NCI-H187 treated with DMSO at 0.1 percent for 48 hours (cell line): ENCODE measurements at places on chromosomes 13 and 19.

- DNase-seq, result no peak
Measured at GRCh38 chr19:33977756-33978685, 181.4 kb downstream of the KCTD15 start.

DNA sequence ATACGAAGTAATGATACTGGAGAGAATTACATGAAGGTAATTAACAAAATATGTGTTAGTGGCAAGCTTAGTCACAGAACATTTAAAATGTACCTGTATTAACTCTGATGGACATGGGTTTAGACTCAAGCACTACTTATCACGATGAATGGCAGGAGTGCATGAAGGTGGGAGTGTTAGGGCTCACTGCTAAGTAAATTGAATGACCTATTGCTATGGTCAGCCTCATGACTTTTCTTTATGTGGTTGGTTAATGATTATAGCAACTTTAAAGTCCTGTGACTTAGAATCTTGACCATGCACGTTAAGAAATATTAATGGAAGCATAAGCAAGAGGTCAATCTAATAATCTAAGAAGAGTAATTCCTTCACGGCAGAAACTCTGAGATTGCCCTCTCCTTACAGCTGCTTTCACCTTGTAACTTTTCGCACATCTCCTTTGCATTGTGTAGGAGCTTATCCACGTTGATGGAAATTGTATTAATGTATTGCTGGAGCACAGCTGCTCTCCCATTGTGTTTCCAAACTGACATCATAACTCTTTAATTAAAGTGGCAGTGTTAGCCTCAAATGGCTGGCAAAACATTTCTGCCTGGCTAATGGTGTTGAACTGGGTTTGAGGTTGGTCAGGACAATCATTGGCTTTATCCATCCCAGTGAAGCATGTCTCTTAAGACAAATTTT is 114.5 kb downstream of the RXFP2 start:
- DNase-seq, result no peak

- no peak for DNase-seq
Measured at GRCh38 chr13:86974995-86975328, 696.2 kb upstream of the SLITRK5 start.

GRCh38 chr19:50258918-50259372 is 55.5 kb downstream of the MYH14 start:
- DNase-seq, result no peak

DNA sequence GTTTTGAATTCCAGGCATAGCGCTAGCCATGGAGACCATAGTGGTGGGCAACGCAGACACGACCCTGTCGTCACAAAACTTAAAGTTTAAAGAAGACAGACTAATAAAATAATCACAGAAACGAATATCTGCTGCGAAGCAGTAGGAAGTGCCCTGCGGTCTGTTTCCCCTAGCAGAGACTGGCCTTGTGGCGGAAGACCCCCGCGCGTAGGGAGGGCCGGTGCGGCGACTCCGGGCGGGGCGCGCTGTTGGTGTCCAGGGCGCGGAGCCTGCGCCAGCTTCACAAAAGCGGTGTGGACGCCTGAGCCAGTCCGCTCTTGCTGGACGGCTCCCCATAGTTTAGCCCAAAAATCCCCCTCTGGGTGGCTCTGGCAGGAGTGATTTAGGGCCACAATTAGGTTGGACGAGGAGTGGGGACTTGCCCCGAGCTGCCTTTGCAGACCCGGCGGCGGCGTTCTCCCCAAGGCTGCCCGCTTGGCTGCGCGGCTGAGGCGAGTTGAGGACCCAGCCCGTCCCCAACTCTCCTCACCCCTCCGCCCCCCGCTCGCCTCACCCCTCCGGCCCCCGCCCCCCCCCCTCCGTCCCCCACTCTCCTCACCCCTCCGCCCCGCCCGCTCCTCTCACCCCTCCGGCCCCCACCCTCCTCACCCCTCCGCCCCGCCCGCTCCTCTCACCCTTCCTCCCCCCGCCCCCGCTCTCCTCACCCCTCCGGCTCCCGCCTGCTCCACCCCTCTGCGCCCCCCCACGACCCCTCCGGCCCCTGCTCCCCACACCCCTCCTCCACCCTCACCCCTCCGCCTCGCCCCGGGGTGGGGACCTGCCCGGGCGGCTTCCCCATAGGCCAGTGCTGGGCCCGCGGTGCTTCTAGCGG is 14.2 kb upstream of the LATS2 start:
- DNase-seq, result no peak

GRCh38 chr13:28268800-28269223 is 130.5 kb downstream of the PAN3 start:
- DNase-seq, result no peak

DNA sequence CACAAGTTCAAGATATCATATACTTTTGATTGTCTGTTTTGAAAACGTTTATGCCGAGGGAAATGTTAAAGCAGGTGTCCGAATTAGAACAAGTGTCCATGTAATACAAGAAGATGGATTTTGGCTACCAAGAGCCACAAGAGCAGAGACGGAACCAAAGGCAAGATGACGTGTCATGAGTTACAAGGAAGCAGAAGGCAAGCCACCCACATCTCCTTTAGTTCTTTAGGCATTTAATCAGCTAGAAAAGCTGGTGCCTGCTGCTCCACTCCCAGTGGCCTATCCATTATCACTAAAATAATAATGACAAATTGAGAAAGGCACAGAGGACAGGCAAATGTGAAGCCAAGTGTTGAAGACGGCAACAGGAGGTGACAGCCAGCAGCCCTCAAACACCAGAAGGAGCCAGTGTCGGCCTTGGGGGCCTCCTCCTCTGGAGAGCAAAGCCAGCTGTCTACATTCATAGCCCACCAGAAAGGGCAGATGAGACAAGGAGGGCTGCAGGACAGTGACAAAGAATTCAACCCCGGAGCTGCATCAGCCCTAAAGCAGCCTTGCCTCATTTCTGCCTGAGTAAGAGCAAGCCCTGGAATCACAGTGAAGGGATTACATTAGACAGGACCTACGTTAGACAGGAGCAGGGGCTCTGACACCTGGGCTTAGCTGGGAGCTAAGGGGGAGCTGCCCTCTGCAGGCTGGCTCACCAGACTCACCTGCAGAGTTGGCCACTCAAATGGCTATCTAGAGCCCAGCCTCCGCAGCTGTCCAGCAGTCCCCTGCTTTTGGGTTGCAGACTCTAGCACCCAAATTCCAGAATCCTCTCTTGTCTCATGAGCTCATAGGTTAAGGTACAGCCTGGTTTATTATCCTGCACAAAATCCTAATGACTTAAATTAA is 569.9 kb downstream of the UQCRFS1 start:
- no peak for DNase-seq

DNA sequence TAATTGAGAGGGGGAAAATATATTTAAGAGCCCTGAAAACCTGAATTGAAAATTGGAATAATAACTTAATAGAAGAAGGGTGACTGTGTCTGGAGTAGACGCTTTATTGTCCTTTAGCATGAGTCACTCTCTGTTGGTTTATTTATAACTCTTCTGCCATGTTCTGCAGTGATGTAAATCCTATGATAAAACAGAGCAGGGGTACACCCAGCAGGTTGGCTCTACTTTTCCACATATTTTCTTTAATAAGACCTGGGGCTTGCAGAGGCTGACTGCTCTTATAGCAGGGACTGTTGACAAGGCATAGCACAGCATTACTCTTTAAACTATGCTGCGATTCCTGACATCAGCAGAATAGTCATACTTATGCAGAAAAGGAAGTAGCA is 389.9 kb upstream of the PCDH9 start:
- DNase-seq, result no peak

DNA sequence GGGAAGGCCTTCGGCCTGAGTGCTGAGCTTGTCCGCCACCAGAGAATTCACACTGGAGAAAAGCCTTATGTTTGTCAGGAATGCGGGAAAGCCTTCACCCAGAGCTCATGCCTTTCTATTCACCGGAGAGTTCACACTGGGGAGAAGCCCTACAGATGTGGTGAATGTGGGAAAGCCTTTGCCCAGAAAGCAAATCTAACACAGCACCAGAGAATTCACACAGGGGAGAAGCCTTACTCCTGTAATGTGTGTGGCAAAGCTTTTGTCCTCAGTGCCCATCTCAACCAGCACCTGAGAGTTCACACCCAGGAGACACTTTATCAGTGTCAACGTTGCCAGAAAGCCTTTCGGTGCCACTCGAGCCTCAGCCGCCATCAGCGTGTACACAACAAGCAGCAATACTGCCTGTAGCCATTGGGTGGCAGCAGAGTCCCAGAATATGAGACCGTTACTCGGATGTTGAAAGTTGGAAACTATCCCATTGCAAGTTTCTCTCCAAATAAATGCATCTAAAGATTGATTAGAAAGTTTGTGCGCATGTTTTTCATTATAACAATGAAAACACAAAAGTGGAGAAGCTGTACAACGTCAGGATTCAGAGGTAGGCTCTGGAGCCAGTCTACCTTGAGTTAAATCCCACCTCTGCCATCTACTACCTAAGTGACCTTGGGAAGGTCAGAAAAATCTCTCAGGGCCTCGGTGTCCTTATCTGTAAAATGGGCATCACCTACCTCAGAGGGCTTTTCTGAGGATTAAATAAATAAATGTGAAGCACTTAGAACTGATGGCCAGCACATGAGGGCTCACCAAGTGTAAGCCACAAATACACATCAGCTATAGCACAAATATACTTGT is 21.1 kb downstream of the ZNF473 start:
- DNase-seq, result no peak

- DNase-seq, result no peak
Measured at GRCh38 chr19:34126966-34127365, 45.3 kb upstream of the LSM14A start.

GRCh38 chr19:4279267-4279529 is 132 bp downstream of the SHD start:
- no peak for DNase-seq

- DNase-seq, result no peak
Measured at GRCh38 chr13:103437651-103438050, 371.4 kb upstream of the SLC10A2 start.

DNA sequence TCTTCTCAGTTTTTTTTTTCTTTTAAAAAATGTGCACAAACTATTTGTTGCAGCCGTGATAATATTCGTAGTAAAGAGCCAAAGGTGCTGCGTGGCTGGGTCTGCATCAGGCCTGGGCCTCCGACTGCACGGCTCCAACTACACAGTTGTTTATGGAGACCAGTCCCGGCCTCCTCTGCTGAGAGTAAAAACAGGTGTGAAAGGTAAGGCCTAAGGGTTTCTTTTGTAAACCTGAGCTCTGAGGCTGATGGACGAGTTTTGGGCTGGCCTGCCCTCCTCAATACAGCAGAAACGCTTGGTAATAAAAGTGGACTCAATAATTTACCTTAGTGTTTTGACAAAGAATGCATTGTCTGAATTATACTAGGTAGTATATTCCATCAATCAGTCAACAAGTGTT is 3.9 kb downstream of the MBNL2 start:
- no peak for DNase-seq

DNA sequence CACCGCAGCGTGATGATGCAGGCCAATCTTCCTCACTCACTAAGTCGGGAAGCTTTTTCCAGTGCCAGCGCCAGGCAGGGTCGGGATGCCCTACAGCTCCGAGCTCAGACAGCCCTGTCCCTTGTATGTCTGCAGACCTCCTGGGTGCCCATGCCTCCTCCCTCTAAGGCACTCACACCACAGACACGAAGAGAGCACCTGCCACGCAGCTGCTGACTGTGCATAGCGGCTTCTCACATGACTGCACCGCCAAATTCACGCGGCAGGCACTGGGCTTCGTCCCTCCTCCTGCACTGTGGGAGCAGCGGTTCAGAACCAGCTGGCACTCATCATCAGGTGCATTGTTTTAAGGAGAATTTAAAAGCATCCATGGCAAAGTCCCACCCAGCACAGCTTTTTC is 88.1 kb downstream of the SLC7A1 start:
- peak; percentile 30 for DNase-seq

GRCh38 chr13:34376483-34376882 is 558.5 kb downstream of the RFC3 start:
- DNase-seq, result no peak

DNA sequence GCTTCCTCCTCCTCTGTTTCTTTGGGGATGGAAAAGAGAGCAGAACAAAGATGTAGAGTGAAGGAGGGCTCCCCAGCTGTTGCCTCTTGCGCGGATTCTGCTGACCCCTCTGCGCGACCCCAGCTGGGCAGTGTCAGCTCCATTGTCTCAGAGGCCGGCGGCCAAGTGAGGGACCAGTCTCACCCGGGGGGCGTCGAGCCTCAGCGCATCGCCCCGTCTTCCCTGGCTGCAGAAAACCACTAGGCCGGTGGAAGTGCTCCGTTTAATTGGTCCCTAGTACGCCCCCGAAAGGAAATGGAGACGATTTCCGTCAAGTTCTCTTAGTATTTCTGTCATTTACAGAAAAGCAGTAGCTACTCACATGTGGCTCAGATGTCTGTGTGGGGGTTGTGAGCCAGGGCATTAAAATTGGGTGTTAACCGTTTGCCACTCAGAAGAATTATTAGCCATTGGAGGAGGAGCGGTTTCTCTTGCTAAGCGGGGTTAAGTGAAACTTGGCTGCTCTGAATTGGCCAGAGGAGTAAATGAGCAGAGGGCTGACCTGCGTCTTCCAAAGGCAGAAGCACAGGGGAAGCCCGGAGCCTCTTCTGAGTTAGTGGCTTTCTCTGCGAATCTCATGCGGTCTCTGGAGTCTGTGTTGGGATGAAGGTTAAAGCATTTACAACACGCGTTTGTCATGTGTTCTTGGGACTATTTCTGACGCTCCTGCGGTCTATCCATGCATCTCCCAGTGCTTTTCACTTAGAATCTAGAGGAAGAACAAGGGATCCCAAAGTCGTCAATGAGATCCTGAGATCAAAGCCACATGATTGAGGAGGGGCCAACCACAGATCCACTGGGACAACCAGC is 132.8 kb upstream of the MYO16 start:
- DNase-seq, result no peak

DNA sequence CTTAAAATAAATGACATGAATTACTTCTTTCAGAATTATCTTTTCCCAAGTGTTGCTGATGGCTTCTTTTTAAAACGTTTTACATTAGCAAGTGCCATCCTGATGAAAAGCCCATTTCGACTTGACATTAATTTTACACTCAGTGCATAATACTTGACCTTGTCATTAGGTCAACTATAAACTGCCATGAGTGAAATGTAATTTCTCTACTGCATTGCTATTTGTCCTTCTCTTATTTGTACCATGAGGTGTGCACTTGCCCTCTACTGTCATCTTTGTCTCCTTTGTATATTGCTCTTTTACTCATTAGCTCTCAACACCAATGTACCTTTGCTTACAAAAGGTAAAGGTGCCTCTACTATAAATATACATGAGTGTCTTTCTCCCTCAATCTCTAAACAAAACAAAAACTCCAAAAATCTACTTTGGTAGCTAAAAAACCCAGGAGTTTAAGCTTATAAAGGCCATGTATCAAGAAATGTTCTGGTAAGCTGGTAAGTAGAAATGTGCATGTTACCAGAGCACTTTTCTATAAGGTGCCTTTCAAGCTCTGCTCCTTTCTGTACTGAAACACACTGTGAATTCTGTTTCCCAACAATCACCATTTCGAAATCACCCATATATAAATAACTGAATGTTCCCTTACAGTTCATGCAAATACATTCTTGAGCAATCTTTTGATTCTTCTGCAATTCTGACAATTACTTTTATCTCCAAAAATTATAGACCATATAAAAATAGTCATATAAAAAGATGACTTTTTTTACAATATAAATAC is 351.4 kb downstream of the SLITRK5 start:
- no peak for DNase-seq

- peak; percentile 94 for DNase-seq
Measured at GRCh38 chr13:107817647-107818287, 397.6 kb downstream of the LIG4 start.

GRCh38 chr13:44399074-44399473 is 25.4 kb downstream of the SERP2 start:
- peak; percentile 87 for DNase-seq
